ENCODE measurements at places on chromosomes 16 and 17.
A peak's percentile ranks its signal among the peaks of the same experiment; 100 is the strongest.

- DNase-seq, result no peak
Observed at GRCh38 chr16:88376835-88377726, 5.7 kb upstream of the ZNF469 start.

DNA sequence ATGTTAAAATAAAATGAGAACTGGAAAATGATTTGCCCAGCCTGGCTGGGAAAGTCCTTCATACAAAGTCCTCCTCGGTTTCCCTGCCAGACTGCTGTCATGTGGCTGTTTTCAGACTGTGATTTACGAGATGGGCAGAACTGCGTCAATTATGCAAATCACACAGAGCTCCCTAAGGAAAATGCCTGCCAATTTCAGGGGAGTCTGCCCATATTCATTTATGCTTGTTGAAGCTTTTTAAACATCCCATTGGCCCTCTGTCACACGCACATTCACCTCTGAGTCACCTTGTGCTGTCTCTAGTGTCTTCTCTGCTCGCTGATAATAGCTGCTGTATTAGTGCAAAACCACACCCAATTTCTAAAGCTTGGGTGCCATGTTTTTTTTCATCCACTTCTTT lies 81.7 kb upstream of the FAM20A start:
- no peak for DNase-seq

GRCh38 chr16:84531671-84532111 lies 27.2 kb upstream of the MEAK7 start:
- DNase-seq, result no peak

GRCh38 chr16:68251832-68252231 lies 6.7 kb downstream of the PLA2G15 start:
- no peak for DNase-seq

- no peak for DNase-seq
Observed at GRCh38 chr17:66431910-66432309, 129.5 kb downstream of the PRKCA start.

DNA sequence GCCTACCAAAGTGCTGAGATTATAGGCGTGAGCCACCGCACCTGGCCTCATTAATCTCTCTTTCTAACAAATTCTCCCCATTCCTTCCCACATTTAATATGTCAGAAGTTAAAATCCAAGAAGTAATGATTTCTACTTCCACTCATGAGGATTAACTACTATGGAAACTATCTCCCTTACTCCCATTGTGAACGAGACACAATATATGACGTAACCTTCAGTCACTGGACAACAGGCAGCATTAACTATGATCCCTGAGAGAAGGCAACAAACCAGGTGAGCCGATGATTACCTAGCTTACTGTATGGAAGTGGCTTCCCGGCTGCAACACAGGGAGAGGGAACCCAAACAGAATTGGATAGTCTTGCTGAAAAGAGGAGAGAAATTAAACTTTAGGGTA lies 20.0 kb downstream of the GLG1 start:
- no peak for DNase-seq

DNA sequence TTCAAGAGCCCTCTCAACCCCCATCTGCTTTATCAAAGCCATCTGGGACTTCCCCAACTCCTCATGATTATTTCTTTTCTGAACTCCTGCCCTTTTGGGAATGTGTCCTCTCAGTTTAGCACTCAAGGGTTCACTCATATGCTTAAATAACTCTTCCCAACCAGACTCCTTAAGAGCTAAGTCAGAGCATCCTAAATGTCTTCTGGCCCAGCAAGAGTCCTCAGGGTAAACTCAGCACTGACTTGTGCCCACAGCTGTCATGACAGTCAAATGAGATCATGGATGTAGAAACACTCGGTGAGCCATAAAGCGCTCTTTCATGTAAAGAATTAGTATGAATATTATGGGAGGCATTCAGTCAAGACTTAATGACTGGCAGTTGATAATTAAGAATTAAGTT lies 85.9 kb downstream of the TEX14 start:
- DNase-seq, result no peak

DNA sequence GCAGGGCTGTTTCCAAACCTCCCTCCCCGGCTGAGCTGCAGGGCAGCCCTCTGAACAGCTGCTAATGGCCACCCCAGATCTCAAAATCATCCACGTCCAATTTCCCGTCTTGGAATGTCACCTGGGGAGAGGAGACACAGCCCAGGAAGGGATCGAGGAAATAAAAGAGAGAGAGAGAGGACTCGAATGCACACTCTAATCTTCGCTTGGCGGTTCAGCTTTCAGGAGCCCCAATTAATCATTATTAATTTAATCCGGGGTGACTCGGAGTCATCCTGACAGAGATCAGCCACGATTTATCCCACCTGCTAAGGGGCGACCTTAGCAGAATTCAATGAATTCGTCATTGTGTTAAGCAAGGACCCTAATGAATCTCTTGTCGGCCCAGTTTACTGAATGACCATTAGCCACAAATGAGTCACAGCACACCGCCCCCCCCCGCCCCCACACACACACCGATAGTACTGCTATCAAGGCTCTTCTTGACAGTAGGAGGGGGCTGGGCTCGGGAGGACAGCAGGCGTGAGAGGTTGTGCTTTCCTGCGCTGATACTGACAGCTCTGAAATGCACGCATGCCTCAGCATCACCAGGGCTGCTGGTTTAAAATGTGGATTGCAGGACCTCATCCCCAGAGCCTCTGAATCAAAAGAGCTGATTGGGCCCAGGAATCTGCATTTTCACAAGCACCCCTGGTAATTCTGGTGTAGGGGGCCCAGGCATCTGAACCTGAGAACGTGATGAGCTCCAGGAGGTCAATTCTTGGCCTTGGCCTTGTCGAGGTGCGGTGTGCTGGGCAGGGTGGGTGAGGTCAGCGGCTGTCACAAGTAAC lies 190.0 kb upstream of the CIBAR2 start:
- no peak for DNase-seq

GRCh38 chr17:45353043-45353442 lies 36.2 kb upstream of the MAP3K14 start:
- no peak for DNase-seq

DNA sequence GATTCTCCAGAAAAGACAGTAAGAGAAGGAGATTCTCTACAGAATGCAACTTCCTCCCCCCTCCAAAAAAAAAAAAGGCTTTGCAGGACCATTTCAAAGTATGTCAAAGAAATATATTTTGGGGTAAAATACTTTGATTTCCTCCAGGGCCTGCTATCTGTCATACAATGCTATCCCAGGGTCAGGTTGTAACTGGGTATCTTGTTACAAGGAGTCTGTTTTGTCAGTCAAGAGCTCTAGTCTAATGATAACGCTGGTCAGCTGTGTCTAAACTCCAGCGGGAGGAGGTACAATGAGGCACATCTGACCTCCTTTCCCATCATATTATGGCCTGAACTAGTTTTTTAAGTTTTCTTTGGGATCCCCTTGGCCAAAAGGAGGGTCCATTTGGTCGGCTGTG lies 408.4 kb upstream of the CDH5 start:
- DNase-seq, result no peak

- DNase-seq, result no peak
Observed at GRCh38 chr17:15264542-15264941, 584 bp downstream of the PMP22 start.

DNA sequence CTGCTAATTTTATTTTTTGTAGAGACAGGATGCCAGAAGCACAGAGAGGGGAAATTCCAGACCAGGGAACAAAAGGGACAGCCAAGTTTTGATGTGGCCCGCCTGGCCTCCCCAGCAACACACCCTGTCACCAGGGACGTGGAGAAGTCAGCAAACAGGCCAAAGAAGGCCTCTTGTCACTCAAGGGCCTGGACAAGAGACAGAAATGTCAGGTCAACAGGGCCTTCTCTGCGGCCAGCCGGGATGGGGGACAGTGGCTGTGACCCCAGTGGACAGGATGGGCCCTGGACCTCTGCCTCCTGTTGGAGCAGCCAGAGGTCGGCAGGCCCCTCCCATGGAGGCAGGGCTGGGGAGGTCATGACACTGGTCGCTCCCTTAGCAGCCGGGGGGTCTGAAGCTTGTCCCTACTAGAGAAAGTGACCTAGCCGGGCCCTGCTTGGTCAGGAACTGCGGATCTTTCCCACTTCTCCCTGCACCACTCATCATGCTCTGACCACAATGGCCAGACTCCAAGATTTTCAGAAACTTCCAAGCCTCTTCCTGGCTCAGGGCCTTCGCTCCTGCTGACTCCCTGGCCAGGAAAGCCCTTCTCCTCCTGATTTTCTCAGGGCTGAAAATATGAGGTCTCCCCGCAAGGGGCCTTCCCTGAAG lies 9.2 kb upstream of the TVP23A start:
- peak; percentile 10 for DNase-seq

DNA sequence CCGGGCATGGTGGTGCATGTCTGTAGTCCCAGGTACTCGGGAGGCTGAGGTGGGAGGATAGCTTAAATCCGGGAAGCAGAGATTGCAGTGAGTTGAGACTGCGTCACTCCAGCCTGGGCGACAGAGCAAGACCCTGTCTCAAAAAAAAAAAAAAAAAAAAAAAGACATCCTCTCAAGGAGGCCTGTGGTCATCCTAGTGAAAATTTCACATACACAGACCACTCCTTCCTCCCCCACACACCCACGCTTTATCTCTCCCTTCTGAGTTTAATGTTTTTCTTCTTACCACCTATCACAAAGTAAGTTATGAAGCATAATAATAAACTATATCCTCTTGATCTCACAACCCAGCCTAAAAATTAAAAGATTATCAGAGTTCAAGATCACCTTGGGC lies 1.3 kb upstream of the NOL11 start:
- DNase-seq, result no peak

DNA sequence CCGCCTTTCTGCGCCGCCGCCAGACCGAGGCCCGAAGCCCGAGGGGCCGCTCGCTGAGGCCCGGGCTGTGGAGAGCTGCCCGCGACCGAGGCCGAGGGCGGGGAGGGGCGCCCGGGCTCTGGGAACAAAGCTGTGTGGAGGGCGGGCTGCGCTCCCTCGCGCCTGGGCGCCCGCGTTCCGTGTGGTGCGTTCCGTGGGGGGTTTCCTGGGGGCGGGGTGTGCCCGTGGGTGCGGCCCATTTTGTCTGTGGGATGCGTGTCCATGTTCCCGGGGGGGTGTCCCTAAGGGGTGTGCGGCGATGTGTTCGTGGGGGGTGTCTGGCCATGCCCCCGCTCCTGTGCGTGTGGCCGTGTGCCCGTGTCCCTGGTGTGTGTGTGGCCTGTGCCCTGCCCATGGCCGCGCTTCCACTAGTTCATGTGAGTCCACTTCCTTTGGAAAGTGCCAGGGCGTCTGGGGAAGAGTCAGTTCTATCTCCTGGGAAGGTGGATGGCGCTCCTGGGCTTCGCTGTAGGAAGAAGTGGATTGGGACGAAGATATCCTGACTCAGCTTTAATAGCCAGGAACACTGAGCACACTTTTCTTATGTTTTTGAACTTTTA lies 520 bp downstream of the JPT2 start:
- DNase-seq, result no peak

DNA sequence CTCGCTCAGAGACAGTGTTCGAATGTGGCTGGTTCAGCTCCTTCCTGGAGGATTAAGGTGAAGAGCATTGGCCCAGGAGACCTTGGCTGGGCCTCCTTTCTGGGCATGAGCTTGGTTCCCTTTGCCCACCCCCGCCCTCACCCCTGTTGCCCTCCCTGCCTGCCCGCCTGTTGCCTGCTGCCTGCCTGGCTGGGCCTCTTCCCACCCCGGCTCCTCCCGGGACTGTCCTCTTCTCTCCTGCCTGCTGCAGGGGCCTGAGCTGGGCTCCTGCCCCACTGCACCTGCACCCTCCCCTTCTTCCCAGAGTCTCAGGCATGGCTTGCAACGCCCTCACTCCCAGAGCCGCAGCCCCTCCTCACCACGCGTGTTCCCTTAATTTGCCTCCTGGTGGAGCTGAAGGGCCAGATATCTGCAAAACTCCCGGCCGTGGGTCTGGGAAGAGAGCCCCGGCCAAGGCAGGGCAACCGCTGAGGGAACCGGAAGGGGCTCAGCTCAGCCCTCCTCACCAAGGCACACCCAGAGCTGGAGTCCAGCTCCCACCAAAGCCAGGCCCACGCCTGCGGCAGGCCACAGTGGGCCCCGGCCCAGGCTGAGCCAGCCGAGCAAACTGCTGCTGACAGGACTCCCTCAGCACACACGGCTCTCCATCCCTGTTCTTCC lies 31.2 kb downstream of the MNT start:
- no peak for DNase-seq

DNA sequence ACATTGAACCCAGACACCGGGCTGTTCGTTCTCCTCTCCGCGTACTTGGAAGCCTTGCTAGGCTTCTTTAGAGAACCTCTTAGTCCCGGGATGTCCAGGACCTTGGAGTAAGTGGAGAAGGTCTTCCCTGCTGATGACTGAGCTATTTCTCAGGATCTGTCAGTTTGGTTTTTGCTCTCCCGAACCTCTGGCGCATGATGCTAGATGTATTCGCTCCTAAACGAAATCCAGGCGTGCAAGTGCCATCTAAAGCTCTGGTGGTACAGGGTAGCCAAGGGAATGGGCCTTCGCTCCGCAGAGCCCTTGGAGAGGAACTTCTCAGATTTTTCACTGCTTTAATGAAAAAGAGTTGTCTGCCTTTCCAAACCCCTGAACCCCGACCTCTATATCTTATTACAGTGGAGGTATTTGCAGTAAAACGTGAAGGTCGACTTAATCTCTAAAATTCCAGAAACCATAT lies 547 bp downstream of the VMP1 start:
- DNase-seq, result no peak

- no peak for DNase-seq
Observed at GRCh38 chr17:51078009-51078592, 42.6 kb downstream of the SPAG9 start.

DNA sequence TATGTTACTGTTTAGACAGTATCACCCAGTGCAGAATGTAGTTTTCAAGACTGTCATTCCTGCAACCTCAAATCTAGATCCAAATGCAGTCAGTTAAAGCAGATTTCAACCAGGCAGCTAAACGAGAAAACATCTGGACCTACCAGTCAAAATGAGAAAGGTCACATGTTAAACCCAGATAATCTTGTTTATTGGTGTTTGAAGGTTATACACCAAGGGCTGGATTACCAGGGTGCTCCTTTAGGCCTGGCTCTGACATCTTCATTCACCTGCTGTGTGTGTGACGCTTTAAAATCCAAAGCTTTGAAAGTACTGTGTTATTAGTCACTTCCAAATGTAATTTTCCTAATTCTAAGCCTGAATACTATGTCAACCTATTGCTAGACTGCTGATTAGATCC lies 54.9 kb downstream of the IKZF3 start:
- DNase-seq, result no peak

- no peak for DNase-seq
Observed at GRCh38 chr17:79732804-79733691, 2.3 kb downstream of the ENPP7 start.

DNA sequence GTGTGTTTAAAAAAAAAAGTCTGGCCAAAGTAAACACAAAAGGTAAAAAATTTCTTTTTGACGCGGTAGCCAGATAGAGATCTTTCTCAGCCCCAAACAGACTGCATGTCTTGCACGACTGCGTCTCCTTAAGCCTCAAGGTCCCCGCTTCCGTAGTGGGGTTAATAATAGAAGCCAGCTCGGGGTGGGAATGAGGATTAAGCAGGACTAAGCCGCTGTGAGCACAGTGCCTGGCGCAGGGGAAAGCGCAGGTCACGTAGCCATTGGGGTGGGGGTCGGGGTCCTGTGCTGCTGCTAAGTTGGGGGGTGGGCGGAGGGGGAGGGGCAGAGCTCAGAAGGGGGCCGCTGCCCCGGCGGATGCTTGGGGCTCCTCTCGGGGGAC lies 521 bp downstream of the GGA2 start:
- no peak for DNase-seq
